ENCODE measurements at places on chromosomes 3 and 15.

DNA sequence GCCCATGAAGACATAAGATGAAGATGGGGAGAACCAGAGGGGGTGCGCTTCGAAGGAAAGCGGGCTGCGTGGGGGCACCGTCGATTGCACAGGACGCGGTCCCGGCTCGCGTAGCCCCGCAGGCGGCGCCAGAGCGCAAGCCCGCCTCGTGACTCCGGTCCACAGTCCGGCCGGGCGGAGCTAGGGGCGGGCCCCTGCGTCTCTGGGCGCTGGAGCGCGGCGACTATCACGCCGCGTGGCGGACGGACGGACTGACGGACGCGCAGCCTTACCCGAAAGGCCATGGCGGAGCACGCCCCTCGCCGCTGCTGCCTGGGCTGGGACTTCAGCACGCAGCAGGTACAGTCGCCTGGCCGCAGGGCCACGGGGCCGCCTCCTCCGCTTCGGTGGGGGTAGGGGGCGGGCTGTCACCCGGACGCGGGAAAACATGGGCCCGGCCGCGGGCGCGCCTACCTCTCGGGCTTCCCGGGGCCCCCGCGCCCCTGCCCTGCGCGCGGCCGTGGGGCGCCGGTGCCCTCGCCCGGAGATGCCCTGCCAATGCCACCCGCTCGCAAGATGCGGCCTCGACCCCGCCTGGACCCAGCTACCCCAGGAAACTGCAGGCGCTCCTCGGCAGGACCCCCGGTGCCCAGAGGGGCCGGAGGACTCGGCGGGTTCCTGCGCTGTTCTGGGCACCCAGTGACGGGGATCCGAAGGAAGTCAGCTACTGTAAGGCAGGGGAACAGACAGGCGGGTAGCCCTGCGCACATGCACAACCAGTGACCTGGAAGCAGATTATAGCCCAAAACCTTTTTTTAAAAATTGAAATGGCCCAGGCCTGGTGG is at the start of gene XYLB:
Gene XYLB (plus strand): TSS at position 199 of the 824 bp plus-strand sequence. CDS start 84 bp downstream, at position 283.
- peak; percentile 73 for DNase-seq

- no peak for DNase-seq
These were observed 85.9 kb upstream of the KLHL25 start for GRCh38 chr15:85880501-85881190.

DNA sequence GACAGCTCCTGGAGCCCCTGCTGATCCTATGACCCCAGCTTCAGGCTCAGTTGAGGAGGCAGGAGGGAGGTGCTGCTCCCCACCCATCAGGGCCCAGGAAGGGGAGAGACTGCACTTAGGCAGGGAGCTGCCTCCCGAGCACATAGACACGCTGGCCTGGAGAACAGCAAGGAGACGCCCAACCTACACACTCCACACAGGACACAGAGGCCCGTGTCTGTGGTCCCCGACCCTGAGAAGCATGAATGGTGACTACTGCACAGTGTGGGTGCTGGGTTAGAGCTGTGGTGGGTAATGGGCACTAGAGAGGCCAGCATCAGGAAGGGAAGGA is 1.1 kb upstream of the HHATL start:
- DNase-seq: no peak

GRCh38 chr3:99674086-99674789 is 35.8 kb downstream of the COL8A1 start:
- no peak for DNase-seq

- no peak for DNase-seq
These were observed 185.8 kb upstream of the PRICKLE2 start for GRCh38 chr3:64411101-64411500.

GRCh38 chr3:194181612-194182529 is 45.9 kb downstream of the HES1 start:
- no peak for DNase-seq

GRCh38 chr3:174329321-174329720 is 529.8 kb upstream of the NAALADL2 start:
- no peak for DNase-seq

DNA sequence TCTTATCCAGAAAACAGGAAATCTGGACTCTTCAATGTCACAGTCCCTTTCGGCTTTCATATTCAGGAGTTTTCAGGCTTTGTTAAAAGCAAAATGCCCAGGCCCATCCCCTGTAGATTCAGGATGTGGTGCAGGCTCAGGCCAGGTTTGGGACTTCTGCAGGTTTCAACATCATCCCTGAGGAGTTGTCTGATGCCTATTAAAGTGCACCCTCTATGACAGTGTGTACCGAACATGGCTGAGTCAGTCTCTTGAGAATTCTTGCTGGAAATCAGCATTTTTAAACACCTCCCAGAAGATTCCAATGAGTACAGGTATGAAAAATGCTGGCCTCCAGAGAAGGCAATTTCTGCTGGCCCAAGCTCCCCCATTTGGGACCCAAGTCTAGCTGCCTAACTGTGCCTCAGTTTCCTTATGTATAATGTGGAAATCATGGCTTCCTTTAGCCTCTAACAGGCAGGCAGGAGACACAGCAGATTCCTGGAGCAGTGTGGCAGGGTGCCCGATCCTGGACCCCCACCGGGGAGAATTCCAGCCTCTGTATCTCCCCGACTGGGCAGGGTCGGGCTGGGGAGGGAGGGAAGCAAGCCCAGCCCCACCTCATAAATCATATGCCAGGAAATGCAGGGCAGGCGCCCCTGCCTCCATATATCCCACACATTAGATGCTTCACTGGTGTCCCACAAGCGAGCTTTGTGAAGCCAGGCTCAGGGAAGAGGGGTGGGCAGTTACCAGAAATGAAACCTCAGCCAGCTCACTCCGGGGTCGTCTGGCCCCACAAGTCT is 44.4 kb upstream of the SLC6A11 start:
- DNase-seq: no peak

DNA sequence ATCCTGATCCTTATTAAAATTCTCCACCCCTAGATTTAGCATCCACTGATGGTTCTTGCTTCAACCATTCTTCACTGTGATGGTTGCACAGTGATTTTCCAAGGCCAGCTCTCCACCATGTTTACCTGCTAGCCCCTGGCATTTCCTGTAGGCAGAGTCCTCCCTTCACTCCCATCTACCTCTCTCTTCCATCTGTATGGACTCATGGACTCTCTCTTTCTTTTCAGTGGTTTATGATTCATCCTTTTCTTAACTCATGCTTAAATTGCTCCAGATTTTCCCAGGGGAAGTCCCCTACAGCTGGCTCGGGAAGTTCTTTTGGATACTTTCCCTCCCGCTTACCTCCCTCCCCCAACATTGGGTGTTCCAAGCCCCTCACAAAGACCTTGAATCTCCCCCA is 18.7 kb downstream of the TGM4 start:
- DNase-seq: no peak

DNA sequence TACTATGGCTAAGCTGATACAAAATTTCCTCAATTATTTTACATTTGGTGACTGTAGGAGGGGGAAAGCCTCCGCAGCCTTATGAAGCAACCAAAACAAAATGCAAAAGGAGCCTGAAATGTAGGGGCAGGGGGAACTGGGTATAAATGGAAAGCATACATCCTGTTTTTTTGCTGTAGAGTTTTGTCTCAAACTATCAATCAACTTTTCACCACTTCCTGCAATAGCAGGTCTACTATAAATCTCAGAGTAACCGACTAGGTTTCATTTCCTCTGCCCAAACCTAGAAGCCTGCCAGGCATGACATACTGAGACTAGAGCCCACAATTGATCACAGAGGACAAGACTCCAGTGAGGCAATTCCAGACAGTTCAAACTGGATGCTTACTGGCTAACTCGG is 91.3 kb downstream of the SHQ1 start:
- DNase-seq: peak; percentile 60

DNA sequence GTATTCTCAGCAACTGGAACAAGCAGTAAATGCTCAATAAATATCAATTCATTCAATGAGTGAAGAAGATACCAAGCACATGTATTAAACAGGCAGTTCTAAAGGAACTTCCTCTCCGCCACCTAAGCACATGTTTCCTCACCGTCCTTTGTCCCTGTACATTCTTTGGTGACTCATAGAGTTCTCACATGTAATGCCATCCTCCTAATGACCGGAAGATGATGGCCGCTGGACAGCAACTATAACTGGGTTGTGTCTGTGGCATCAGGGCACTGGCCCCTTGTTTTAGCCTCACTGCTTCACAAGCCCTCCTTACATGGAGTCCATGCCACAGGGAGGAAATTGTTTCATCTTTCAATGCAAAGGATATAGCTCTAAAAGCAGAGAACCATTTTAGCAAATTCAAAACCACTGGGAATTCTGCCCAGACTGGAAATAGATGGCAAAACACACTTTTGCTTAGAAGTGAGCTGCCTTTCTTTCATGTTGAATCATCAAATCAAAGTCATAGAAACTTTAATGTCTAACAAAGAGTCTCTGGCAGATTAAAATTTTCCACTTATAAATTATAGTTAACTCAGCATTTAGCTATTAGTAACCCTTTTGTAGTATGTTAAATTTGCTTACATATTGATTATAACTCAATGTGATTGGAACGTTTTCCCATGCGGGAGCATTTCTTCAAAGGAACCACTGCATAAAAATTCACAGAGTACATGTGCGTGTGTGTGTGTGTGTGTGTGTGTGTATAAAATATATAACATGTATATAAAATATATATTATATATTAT is 74.1 kb downstream of the GAP43 start:
- DNase-seq: no peak

DNA sequence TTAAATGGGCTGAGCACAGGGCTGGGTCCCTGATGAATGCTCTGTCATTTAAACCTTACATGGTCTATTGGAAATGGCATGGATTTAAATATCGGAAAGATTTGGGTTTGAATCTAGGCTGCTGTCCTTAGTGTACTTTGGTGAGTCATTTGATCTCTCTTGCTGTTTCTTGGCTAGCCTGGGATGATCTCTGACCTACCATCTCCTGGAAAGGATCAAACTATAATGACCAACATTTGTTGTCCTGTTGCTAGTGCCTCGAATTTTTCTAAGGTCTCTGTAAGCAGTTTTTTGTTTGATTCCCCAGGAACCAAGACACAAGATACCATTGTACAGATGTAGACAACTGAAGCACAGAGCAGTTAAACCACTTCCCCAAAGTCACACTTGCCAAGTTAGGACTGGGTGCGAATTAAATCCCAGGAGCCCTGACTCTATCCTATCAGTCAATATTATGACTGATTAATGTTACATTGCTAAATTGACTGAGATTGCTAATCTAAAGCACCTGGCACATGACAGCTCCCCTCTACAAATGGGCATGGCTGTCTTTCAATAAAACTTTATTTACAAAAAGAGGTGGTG is 244.9 kb upstream of the MCTP2 start:
- DNase-seq: no peak

- no peak for DNase-seq
These were observed 712 bp downstream of the RTF1 start for GRCh38 chr15:41417418-41418195.

DNA sequence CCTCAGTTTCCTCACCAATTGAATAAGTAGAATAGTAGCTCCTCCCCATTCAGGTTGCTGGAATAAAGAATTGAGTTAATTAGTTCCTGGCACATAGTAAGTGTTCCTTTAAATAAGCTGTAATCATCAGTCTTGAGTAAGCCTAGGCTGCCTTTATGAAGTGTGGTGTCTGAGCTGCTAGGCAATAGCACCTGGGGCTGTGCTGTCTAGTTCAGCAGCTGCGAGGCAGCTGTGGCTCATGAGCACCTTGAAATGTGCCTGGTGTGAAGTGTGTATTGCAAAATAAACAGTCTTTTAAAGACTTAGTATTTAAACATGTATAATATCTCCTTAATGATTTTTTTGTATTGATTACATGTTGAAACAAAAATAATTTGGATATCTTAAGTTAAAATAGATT is 77.6 kb downstream of the TOP2B start:
- DNase-seq: no peak

DNA sequence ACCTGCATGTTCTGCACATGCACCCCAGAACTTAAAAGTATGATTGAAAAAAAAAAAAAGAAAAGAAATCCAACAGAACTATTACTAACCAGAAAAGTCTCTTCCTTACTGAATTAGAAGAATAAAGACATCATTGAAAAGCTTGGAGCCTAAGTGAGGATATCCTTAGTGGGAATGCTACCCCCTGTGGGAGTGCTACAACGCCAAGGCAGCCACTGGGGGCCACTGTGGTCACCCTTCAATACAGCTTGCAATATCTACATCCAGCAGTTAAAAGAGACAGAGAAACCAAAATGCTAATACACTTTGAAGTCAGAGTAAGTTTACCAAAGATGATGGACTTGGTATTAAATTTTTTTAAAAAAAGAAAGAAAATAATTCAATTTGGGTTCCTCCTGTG is 292.0 kb downstream of the PLCL2 start:
- no peak for DNase-seq

- no peak for DNase-seq
These were observed 28.0 kb downstream of the KLHDC8B start for GRCh38 chr3:49199239-49199899.

DNA sequence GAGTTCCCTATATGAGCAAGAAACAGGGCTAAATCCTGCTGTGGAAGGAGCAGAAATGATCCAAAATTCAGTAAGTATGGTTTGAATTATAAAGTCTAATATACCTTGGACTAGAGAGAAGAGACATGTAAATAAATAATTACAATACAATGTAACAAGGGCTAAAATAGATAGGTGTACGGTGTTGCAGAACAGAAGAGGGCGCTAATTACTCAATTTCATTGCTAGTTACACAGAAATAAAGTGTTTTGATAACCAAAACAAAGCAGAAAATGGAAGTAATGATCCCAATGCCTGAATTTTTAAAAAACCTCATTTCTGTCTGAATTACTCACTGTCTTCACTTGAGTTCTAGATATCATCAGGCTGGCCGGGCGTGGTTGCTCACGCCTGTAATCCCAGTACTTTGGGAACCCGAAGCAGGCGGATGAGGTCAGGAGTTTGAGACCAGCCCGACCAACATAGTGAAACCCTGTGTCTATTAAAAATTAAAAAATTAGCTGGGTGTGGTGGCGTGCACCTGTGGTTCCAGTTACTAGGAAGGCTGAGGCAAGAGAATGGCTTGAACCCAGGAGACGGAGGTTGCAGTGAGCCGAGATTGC is 8.3 kb upstream of the PLCH1 start:
- no peak for DNase-seq

- DNase-seq: no peak
These were observed 311.5 kb upstream of the THBS1 start for GRCh38 chr15:39269352-39269751.

DNA sequence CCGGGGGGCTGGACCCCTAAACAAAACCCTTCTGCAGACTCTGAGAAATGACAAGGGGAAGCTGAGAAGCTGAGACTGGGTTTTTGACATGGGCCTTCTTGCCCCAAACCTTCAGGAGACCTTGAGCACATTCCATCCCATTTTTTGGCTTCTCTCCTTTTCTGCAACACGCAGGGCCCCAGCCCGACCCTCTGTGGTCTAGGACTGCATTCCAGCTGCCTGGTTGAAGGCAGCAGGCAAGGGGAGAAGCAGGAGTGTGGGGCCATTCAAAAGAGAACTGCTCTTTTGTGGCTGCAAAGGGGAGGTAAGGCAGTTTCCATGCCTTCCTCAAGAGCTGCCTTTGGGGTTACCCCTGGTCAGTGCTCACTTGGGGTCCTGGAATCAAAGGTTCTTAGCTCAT is 263.0 kb downstream of the TLE3 start:
- DNase-seq: no peak

DNA sequence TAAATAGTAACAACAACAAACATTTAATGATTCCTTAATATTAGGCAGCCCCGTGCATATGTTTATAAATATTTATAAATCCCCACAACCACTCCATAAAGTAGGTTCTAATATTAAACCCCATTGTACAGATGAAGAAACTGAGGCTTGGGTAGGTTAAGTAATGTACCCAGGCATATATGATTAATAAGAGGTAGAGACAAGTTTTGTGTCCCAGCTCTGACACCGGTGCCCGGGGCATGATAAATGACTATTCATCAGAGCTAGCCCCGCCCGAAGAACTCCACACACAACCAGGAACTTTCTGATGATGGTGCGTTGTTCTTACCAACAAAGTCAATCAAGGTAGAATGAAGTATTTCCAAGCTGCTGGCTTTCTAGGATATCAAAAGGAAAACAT is 19.4 kb downstream of the CDCP1 start:
- no peak for DNase-seq
